ENCODE measurements at places on chromosomes 11 and 22. TPM values are rescaled to one million over a fixed set of nuclear protein-coding genes. Genes with fewer than 3 reads are reported as not detected.

DNA sequence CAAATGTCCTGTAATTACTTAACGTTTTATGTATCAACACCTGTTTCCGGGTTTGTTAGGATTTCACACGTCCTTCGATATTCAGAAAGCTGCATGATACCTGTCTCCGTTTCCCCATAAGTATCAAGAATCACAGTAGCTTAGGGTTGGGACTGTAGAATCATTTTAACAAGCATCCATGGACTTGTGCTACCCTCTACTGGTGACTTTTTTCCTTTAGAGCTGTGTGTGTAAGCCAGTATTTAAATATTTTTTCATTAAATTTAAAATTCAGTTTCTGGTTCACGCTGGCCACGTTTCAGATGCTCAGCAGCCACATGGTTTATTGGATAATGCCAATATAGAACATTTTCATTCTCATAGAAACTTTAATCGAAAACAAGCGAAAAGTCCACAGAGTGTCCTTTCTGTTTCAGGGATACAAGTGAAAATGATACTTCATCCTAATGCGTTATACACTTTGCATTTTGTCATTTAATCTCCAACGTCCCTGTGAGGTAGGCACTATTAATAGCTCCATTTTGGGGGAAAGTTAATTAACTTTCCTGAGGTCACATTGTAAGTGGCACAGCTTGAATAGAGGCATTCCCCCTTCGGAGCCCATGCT lies 61.5 kb upstream of the SLC25A18 start:
- DNase-seq: peak; percentile 56

Gene TTC36
- total RNA-seq: 0.69 TPM

DNA sequence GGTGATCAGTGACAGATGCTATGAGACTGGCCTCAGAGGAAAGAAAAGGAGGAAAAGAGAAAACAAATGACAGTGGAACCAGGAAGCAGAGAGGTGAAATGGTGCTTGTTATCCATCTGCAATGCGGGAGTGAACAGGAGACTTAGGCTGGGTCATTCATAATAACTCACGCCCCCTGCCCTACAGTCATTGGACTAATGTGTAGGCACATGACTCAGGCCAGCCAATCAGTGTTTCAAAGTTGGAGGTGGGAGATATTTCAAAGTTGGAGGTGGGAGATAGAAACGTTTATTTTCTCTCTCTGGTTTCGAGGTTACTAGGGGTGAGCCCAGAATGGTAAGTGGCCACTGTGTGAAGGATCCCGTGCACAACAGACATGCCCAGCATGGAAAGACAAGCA lies 30.3 kb downstream of the SLC22A6 start:
- DNase-seq: no peak

DNA sequence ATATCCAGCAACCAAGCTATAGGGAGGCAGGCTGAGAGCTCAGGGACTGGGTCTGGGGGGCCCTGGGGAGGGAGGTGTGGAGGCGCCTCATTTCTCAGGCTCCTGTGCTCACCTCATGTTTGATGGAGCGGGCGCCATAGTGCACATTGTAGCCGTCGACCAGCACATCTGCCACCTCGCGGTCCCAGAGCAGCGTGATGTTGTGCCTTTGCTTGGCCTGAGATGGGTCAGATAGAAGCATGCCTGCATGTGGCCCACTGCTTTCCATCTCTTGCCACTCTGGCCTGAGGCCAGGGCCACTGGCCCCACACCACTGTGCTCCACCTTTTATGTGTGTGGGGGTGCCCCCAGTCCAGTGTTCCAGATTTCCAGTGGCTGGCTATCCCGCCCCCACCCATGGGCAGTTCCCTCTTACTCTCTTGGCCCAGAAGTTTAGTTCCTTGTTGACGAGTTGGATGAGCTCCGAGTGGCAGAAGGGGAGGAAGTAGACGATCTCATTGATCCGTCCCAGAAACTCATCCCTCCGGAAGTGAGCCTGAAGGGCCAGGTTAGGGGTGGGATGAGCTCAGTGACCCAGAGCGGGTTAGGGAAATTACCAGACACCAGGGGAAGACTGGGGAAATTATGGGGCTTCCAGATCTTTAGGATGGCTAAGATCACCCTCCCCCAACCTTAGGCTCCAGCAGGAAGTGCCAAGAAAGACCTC lies 50.1 kb upstream of the PHOX2A start:
- no peak for DNase-seq

GRCh38 chr11:80327956-80328614 lies 887.3 kb upstream of the TENM4 start:
- DNase-seq: no peak

- DNase-seq: peak; percentile 4
Observed at GRCh38 chr11:28877340-28877739, 769.2 kb downstream of the METTL15 start.

Gene MMP1
- 1.9 TPM for total RNA-seq

DNA sequence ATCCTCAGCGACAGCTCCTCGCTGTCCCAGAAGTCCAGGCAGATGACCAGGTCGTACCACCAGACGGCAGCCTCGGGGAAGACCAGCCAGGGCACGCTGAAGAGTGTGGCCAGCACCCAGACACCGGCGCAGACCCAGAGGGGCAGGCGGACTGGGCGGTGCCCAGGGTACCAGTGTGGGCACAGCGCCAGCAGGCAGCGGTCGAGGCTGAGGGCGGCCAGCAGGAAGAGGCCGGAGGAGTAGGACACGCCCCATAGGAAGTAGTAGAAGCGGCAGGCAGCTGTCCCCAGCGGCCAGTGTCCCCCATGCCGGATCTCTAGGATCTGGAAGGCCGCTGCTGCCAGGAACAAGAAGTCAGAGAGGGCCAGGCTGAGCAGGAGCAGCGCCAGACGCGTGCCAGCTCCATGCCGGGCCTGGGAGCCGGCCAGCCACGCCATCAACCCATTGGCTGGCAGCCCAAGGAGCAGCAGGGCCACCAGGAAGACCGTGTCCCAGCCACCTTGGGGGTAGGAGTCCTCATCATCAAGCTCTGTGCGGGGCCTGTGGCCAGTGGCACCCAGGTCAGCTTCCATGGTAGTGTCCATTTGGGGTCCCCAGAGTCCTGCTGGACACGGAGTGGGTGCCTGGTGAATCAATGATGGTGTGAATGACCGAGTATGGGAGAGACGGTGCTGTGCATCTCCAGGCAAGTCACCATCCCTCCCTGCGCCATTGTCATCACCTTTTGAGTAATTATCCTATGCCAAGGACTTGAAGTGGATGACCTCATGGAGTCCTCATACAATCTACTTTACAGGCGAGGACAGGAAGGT lies at the start of gene GPR152:
Gene GPR152, minus strand, starts transcription at position 589 of the 812 bp plus-strand sequence. Its CDS starts 5 bp downstream, at position 584.
- DNase-seq: no peak

DNA sequence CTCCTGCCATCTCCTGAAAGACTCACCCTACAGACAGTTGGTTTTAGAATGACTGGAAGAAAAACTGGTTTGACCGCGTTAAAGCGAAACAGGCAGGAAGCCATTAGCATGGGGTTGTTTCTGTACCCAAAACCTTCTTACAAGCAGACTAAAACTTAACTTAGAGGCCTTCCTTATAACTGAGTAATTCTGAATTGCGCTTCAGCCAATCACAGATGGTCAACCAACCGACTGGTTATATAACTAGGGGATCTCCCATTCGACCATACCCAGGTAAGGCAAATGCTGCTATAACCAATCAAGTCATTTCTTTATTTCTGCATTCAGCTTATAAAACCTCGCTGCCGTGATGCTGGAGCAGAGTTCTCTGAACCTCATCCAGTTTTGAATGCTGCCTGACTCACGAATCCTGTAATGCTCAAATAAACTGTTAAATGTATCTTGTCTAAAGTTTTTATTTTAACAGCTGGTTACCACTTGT lies 87.8 kb upstream of the DRD2 start:
- DNase-seq: no peak

DNA sequence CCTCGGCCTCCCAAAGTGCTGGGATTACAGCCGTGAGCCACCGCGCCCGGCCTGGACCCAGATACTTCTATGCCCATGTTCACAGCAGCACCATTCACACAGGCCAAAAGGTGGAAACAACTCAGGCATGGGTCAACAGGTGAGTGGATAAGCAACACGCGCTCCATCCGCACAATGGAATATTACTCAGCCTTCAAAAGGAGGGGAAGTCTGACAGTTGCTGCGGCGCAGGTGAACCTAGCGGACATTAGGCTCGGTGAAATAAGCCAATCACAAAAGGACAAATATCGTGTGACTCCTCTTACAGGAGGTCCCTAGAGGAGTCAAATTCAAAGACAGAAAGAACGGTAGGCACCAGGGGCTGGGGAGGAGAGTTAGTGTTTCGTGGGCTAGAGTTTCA lies 47.0 kb downstream of the TRMU start:
- DNase-seq: no peak

Gene APOBEC3B
- total RNA-seq: 4.5 TPM

DNA sequence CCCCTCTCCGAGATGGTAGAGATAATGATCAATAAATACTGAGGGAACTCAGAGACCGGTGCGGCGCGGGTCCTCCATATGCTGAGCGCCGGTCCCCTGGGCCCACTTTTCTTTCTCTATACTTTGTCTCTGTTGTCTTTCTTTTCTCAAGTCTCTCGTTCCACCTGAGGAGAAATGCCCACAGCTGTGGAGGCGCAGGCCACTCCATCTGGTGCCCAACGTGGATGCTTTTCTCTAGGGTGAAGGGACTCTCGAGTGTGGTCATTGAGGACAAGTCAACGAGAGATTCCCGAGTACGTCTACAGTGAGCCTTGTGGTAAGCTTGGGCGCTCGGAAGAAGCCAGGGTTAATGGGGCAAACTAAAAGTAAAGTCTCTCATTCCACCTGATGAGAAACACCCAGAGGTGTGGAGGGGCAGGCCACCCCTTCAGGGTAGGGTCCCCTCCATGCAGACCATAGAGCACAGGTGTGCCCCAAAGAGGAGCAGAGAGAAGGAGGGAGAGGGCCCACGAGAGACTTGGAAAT lies 43.2 kb downstream of the IGLL1 start:
- no peak for DNase-seq

- DNase-seq: peak; percentile 68
Observed at GRCh38 chr11:72072348-72072747, 8.0 kb downstream of the NUMA1 start.

DNA sequence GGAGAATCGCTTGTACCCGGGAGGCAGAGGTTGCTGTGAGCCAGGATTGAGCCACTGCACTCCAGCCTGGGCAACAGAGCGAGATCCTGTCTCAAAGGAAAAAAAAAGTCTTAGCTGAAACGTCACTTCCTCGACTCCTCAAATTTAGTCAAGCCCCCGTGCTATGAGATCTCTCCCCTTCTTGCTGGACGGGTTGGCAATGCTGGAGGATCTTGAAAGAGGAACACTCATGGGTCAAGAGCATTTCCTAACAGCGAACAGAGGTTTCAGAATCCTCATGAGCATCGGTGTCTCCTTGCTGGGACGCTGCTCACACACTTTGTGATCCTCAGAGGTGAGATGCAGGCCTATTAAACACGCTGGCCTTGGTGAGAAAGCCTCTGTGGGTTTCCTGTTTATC lies 35.9 kb downstream of the APOL3 start:
- DNase-seq: no peak

DNA sequence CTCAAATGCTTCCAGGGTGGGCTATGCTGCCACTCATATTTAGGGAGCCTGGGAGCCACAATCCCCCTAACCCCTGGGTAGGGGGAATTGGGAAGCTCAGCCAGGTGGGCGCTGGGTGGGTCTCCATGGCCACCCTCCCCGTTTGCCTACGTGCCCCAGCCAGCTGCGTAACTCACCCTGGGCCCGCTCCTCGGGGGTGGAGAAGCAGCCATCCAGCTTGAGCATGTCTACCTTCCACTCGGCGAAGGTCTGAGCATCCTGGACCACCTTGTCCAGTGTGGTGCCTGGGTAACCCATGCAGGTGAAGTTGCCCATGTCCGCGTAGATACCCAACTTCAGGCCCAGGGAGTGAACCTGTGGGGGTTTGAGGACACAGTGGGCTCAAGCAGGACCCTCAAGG lies 3.7 kb downstream of the NAGA start:
- DNase-seq: no peak

DNA sequence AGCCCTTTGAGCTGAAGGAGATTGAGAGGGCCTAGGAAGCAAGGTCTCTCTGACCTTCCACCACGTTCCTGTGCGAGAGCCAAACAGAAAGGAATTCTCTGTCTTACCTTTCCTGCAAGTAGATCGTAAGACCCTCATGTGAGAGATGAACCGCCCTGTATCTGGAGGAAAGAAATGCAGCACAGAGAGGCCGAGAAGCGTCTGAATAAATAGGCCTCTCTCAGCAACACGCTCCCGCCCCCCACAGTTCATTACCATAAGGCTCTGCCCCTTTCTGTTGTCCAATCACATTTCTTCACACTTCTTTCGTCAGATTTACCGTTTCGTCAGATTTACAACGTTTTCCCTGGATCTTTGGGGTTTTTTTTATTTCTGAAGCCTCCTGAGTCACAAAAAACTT lies 90.3 kb downstream of the BLID start:
- no peak for DNase-seq

DNA sequence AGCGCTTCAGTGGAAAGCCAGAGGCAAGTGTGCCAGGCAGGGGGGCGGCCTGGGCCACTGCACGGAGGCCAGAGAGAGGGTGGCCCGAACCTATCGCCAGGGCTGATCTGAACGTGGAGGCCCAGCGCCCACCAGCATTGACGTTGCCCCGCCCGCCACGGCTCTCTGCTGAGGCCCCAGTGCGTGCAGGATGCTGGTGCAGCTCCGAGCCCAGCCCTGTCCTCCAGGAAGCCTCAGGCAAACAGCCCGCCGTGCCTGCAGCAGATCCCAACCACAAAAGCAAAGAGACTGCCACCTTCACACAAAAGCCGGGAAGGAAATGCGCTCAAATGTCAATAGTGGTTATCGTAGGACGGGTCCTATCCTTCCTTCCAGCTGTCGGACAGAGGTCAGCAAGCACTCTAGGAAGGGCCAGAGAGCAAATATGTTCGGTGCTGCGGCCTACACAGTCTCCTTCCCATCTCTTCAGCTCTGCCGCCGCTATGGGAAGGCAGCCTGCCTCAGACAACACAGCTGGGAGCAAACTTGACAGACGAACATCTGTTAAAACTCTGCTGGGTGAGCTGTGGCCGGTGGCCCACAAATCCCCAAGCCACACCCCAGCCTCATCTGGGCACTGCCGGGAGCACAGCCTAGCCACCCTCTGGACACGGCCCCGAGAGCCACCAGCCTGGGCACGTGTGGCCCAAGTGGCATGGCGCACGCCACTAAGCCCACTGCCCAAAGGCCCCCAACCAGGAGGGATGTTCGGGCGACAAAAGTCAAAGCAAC lies 146.2 kb downstream of the CRYBB2 start:
- no peak for DNase-seq

Measured in Daoy (cell line).